ENCODE measurements at places on chromosomes 12 and 14. TPM values are rescaled to one million over a fixed set of nuclear protein-coding genes. Genes with fewer than 3 reads are reported as not detected.

DNA sequence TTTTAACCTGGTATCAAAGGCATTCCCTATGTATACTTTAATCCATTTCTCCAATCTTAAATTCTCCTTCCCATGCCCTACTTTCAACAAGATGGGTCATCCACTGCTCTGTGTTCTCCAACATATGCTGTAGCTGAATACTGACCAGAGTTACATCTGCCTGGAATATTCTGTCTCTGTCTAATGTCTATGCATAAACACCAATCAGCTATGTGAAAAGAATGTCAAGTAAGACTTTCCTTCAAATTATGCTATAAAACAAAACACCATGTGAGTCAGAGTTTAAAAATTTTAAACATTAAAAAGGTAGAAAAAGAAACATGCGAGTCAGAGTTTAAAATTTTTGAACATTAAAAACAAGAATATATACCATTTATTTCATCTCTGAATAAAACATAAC is 19.3 kb downstream of the NT5DC3 start:
- no peak for DNase-seq

The AVPR1A gene
- not detected for polyA plus RNA-seq

The SLC48A1 gene
- polyA plus RNA-seq, result 7.8 TPM

DNA sequence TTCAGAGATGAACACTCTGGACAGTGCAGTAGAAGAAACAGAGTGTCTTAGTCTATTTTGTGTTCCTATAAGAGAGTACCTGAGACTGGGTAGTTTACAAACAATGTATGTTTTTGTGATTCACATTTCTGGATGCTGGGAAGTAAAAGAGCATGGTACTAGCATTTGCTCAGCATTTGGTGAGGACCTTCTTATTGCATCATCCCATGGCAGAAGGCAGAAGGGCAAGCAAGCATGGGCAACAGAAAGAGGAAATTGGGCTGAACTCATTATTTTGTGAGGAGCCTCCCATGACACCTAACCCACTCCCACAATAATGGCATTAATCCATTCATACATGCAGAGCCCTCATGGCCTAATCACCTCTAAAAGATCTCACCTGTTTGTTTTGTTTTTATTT is 8.0 kb downstream of the ANKS1B start:
- DNase-seq, result no peak

DNA sequence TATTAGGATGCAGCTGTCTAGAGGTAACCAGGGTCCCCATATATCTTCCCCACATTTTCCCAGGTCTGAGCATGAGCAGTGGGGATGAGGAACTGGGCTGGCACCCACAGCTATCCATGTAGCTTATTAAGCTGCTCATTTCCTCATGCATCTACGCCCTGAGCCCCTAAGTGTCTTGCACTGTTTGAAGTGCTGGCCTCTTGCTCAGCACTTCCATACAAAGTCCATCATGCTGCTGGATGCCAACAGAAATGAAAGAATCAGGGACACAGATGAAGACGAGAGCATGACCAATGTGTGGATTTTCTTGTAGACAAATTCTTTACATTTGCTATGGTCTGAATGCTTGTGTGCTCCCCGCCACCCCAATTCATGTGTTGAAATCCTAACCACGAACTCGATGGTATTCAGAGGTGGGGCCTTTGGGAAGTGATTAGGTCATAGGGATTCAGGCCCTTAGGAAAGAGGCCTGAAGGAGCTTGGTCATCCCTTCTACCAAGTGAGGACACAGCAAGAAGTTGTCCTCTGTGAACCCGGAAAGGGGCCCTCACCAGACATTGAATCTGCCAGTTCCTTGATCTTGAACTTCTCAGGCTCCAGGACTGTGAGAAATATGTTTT is 54.5 kb downstream of the C12orf75 start:
- DNase-seq, result no peak

GRCh38 chr14:74685921-74686678 is 26.8 kb downstream of the AREL1 start:
- no peak for DNase-seq

The MIPOL1 gene
- polyA plus RNA-seq, result 7.0 TPM

- no peak for DNase-seq
These were observed 19.1 kb upstream of the ALX1 start for GRCh38 chr12:85260896-85261295.

GRCh38 chr14:20429801-20430669 is 5.9 kb downstream of the KLHL33 start:
- DNase-seq, result no peak

The GYS2 gene
- not detected for polyA plus RNA-seq

DNA sequence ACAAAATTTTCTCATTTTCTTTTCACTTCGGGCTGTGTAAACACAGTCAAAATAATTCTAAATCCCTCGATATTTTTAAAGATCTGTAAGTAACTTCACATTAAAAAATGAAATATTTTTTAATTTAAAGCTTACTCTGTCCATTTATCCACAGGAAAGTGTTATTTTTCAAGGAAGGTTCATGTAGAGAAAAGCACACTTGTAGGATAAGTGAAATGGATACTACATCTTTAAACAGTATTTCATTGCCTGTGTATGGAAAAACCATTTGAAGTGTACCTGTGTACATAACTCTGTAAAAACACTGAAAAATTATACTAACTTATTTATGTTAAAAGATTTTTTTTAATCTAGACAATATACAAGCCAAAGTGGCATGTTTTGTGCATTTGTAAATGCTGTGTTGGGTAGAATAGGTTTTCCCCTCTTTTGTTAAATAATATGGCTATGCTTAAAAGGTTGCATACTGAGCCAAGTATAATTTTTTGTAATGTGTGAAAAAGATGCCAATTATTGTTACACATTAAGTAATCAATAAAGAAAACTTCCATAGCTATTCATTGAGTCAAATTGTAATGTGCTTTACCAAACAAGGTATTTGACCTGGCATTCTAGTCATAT is 4.8 kb downstream of the CDKN1B start:
- DNase-seq, result no peak

GRCh38 chr12:9872162-9872561 is 3.0 kb upstream of the CLEC2B start:
- no peak for DNase-seq

DNA sequence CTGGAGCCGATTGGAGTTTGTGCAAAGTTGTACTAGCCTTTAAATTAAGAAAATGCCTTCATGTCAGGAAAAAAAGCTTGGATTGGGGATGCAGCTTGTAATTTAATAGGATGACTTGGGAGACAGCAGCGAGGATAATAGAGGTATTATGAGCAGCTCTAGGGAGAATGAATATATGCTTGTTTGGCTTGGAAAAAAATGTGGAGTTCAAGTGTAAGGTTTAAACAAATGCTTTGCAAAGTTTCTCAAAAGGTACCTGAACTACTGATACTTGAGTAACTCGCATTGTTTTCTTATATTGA is 65.3 kb upstream of the RASSF3 start:
- no peak for DNase-seq

DNA sequence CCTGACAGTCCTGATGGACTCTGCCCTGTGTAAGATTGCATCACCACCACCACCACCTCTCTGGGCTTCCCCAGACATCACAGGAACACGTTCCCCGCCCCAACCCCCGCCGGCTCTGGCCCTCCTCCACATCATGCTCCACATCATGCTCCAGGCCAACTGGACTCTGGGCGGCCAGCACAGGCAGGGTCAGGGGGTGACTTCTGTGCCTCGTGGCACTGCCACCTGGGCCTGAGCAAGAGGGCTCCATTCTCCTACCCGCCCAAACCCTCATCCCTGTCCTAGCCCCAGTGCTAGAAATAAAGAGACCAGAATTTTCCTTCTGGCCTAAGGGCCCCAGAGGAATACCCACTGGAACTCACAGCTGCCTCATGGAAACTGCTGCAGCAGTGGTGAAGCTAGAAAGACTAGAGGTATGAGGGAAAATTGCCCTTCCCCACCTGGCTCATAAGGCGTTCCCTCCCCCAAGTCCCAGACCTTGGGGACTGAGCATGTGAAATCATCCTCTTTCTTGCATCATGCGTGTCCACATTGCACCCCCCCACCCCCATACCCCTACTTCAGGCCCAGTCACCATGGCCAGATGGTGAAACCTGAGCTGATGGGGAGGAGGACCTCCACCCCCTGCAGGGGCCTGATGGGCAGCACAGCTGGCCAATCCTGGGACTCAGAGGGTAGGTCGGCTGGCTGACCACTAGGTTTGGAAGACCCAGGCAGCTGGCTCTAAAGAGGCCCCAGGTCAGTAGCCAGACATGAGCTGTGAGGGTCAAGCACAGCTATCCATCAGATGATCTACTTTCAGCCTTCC is at the start of gene INHBE:
Gene INHBE, plus strand, starts transcription at position 742 of the 808 bp plus-strand sequence. CDS start 230 bp downstream, outside the sequence.
- DNase-seq, result peak; percentile 94

DNA sequence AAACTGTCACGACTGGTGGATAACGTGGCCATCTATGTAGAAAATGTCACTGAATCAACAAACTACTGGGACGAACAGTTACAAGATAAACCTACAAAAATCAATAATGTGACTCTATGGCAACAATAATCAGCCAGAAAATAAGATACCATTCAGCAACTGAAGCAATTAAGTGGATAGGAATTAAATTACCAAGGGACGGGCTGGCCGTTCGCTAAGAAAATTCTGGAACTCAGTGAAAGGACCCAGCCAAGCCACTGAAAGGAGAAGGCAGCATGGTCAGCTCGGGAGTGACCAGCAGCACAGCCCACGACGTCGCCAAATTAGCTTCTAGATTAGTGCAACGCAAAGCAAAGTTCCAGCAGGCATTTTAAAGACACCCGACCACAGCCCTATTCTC is 33.6 kb upstream of the TMEM179 start:
- DNase-seq, result no peak

The EML5 gene
- 3.0 TPM for polyA plus RNA-seq

GRCh38 chr12:109020146-109020795 is 597 bp downstream of the SVOP start:
- no peak for DNase-seq

The AICDA gene
- polyA plus RNA-seq, result not detected

- DNase-seq, result no peak
These were observed 83.2 kb downstream of the PAH start for GRCh38 chr12:102833687-102834441.

- no peak for DNase-seq
These were observed 8.1 kb upstream of the SLC15A5 start for GRCh38 chr12:16285586-16285985.

DNA sequence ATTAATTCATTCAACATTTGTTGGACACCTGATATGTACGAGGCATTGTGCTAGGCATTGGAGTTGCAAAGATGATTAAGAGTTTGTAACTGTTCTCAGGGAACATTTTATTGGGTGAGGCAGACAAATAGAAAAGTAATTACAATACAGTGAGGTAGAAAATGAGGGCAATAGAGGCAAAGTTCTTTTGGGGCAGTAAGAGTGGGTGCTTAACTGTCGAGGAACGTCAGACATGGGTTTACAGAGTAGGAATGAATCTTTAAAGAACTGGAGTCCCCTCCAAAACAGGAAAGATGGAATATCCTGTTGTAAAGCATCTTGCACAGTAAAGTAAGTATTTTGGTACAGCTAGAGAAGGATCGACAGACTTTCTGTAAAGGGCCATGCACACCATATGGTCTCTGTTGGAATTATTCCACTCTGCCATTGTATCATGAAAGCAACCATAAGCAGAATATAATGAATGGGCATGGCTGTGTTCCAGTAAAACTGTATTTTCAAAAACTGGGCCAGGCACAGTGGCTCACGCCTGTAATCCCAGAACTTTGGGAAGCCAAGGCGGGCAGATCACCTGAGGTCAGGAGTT is 9.1 kb downstream of the CREBL2 start:
- DNase-seq, result no peak

DNA sequence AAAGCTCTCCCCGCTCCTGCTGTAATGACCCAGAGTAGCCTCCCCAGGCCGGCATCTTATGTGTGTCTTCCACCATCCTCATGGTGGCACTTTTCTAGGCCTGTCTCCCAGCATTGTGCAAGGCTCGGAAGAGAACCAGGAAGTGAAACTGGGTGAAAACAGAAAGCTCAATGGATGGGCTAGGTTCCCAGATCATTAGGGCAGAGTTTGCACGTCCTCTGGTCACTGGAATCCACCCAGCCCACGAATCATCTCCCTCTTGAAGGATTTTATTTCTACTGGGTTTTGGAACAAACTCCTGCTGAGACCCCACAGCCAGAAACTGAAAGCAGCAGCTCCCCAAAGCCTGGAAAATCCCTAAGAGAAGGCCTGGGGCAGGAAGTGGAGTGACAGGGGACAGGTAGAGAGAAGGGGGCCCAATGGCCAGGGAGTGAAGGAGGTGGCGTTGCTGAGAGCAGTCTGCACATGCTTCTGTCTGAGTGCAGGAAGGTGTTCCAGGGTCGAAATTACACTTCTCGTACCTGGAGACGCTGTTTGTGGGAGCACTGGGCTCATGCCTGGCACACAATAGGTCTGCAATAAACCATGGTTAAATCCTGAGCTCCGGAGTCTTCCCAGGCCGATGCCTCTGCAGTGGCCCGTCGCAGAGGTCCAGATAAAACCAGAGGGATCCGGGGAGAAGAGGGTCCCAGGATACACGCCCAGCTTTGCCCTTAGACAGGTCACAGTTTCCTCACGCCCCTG is 15.6 kb downstream of the ACVRL1 start:
- no peak for DNase-seq

DNA sequence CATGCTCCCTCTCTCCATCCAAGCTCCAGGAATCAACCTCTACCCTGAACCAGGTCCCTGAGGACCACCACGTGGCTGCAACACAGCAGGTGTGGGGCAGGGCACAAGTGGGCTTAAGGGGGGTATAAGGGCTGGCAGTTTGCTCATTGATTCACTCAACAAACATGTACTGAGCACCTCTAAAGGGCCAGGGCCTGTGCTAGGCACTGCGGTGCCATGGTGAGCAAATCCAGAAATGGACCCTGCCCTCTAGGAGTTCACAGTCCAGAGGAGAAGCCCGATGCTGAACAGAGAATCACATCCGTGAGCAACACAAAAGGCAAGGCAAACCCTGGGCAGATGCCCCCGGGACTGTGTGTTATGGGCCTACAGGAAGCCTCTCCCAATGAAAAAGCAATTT is 6.5 kb upstream of the AQP2 start:
- DNase-seq, result no peak

The ADAMTS20 gene
- not detected for polyA plus RNA-seq

- no peak for DNase-seq
These were observed 1320.5 kb downstream of the AACS start for GRCh38 chr12:126385785-126386184.

The NKX2-1 gene
- polyA plus RNA-seq, result not detected

DNA sequence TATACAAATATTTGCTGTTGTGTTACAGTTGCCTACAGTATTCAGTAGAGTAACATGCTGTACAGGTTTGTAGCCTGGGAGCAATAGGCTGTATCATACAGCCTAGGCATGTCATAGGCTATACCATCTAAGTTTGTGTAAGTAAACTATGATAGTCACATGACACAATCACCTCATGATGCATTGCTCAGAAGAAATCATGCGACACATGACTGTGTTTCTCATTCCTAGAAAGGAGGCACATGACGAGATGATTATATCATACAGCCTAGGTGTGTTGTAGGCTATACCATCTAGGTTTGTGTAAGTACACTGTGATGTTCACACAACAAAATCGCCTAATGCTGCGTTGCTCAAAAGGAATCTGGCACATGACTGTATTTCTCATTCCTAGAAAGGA is 31.9 kb downstream of the NOPCHAP1 start:
- no peak for DNase-seq
